Fibroblast of the aortic adventitia (primary cell): ENCODE measurements at places on chromosomes 7 and 10.

DNA sequence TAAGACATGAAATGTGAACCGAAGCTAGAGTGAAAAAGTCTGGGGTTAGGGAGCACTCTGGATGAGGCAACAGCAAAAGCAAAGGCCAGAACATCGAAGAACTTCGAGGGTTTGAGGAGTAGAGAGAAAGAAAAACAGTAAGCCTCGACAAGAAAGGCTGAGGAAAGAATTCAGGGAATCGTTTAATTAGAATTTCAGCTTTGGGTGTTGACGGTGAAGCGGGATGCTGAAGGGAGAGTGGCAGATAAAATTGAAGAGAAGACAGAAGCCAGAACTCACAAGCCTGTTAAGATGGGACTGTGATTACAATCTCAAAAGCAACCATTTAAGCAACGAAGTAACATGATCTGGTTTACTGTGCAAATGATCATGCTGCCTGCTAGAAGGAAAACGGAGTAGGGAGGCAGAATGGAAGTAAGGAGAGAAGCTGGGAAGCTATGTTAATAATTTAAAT lies 2.1 kb downstream of the TRDMT1 start:
- peak; percentile 73 for DNase-seq

DNA sequence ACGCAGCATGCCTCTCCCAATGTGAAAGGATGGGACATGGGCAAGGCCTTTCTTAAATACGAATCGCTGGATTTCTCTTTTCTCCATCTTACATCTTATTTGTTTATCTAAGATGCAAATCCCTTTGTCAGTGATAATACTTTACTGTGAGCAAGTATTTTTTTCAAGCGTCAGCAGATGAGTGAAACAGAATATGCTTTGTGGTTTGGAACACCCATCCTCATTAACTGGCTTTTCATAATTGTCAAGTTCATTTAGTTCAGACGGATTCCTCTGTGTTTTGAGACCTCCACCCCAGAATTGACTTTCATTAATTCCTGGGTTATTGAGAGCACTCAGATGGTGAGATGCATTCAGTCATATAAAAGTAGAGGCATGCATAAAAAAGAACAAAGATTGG lies 149.8 kb downstream of the NSUN6 start:
- DNase-seq = no peak

DNA sequence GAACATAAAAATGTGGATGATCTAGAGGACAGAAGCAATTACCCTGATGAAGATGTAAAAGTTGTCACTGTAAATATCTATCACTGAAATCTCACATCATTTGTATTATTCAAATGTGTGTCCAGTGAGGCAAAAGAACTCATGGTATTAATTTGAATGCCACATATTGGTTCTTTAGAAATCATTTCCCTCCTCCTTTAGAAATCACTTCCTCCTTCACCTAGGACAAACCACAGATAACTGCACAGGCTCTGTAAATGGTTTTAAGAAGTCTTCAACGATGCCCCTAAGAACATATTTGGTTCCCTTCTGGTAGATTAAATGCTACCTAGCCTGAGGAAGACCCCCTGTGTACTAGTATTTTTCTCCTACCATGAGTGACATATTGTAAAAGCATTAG lies 33.1 kb upstream of the ZNF518A start:
- DNase-seq = no peak

DNA sequence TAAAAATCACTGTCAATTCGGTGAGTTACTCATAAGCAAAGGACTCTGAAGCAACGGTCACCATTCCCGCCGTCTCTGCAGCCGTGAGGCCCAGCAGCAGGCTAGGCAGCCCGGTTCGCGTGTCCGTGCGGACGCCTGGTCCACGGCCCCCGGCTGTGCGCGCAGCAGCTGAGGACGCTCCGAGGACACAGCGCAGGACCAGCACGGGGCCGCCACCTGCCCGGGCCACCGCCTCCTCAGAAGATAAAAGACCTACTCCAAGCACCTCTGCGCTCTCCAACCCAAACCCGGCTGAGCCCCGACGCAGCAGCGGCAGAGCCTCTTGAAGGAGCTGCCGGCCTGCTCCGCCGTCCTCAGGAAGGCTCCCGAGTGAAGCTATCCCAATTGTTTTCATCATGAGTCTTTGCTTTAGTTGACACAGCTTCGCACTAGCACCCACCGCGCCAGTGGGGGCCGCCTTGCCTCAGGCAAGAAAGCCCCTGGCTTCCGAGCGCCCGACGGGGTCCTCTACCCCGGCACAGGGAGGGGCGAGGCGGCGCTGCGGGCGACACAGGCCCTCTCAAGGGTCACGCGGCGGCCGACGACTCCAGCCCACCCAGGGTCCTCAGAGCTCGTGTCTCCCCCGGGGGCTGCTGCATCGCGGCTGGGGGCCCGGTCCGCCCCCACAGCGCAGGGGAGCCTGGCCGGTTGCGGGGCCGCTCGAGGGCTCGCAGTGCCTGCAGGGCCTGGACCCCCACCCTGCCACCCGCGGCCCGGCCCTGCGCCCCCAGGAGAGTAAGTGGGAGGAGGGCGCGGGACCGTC lies 16.9 kb upstream of the GPR146 start:
- DNase-seq = peak; percentile 48

- peak; percentile 13 for DNase-seq
Measured at GRCh38 chr10:120432209-120432608, 24.8 kb upstream of the PLPP4 start.

DNA sequence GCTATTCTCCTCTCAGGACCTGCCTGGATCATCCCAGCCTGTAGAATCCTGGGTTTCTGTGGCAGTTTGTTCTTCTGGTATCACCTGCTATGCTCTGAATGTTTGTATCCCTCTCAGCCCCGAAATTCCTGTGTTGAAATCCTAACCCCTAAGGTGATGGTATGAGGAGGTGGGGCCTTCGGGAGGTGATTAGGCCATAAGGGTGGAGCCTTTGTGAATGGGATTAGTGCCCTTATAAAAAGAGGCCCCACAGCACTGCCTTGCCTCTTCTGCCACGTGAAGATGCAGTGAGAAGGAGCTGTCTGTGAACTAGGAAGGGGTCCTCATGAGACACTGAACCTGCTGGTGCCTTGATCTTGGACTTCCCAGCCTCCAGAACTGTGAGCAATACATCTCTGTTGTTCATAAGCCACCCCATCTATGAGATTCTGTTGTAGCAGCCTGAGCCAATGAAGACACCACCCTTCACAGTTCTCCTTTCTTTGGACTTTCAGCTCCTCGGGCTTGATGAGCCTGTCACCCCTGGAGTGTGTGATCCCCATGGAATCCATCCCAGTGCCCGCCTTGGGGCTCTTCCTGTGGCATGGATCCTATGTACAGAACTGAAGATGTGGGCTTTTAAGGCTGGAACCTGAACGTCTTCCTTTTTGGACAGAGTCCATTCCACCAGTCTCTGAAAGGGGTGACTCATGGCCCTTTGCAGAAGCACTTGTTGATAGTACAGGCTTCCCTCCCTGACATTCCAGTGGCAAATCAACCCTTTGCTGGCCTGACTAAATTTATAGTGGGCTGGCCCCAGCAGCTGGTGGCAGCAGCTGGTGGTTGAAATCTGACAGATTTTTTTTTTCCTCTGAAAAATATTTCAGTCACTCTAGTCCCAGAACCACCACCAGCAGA lies 138.0 kb downstream of the TACC2 start:
- DNase-seq = peak; percentile 92

GRCh38 chr10:15849316-15849715 lies 11.0 kb downstream of the MINDY3 start:
- DNase-seq = no peak

DNA sequence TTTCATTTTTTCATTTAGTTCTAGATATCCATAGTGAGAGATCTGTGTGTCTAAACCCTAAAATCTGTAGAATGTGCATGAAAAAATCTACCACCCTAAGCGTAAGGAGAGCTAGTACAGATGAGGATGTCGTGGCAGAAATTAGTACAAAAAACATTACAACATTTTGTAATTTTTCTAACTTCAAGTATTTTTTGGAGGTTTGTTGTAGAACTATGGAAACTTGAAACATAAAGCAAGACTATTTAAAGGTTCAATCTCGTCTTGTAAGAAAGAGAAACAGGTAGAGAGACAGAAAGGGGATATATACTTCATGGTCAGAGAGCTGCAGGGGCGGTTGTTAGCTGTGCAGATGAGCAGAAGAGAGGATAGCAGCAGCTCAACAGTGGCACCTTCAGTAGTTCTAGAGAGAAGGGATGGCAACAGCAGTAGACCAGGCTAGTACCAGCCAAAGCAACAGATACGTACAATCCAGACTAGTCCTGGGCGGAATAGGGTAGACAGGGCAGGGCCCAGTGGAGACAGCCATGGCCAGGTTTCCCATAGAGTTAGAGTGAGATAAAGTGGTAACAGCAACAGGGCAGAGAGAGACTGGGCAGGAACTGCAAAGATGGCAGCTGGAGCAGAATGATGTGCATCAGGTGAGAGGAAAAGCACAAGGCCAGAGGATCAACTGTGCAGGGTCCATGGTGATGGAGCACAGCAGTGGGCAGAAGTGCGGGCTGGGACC lies 145.2 kb downstream of the FRMD4A start:
- no peak for DNase-seq

DNA sequence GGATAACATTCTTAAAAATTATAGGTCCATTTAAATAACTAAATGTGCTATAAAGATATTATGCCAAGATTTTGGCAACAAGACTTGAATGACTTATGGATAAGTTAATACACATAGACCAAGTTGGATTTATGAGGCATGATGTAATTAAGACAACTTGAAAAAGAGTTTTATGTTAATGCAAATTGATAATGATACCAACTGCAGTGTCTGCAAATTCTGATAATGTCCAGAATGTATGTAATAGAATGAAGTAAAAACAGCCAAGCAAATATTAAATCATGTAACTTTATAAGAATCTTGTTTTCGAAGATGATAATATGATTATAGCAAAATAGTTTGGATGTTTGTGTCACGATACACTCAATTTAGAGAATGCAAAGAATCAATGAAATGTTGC lies 868.3 kb downstream of the DNAJB9 start:
- no peak for DNase-seq

- DNase-seq = no peak
Measured at GRCh38 chr7:127900732-127901685, 130.2 kb downstream of the LRRC4 start.

DNA sequence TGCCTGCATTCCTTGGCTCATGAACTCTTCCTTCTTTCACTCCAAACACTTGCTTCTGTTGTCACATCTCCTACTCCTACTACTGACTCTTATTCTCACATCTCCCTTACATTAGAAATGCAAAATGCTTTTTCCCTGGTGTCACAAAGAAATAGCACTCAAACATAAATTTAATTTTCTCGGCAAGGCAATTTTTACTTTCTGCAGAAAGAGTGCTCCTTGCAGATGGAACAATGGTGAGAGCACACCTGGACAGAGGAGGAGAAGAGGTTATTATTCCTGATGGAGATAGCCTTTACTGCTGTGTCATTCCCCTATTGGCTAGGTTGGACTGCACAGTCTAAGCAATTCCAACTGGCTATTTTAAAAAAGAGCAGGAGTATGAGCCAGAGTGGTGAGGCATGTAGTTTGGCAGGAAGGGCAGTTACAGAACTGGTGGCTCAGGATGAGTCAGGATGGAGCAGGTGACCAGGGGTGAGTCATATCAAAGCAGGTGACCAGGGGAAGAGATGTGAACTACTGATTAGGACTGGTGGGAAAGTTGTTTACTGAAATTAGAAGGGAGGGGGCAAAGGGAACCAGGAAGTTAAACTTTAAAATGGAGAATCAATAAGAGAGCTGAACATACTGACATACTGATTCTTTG lies 52.9 kb downstream of the CYP2C9 start:
- DNase-seq = no peak
